ENCODE measurements at places on chromosomes 4 and X.

DNA sequence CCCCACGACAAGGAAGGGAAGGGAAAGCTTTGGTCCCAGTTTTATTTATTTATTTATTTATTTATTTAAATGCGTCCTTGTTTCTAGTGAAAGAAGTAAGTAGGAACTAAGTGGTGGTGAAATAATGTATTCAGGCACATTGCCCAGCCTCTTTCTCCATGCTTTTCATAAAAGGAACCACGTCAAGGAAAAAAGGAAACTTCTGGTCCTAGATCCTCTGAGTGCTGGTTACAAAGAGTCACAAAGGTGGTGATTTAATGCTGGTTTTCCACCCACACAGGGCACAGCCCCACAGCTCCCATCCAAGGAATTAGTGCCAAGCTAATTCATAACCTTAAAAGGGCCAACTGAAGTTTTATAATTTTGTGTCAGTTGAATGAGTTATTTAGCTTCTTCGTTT lies 206.6 kb upstream of the GYPA start:
- no peak for DNase-seq

GRCh38 chrX:70553516-70553915 lies 108.9 kb downstream of the DLG3 start:
- no peak for DNase-seq

- no peak for DNase-seq
Measured at GRCh38 chr4:91751961-91752360, 551.8 kb upstream of the GRID2 start.

- DNase-seq, result no peak
Measured at GRCh38 chrX:627510-627981, 3.0 kb upstream of the SHOX start.

DNA sequence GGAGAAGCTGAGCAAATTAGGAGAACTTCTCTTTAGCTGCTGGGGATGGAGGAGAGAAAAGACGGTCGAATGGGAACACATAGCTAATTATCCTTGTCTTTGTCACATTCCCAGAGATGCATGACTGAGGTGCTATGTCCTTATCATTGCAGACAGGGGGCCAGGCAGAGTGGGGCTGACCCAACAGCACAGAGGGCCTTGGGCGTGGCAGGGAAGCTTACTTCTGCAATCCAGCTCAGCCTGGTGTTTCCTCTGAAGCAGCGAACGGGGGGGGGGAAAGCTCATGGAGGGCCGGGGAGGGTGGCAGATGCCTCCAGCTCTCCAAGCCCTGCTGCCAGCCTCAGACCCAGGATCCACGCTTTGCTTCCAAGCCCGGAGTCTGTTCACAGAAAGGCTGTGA lies 50.8 kb upstream of the HOPX start:
- DNase-seq, result no peak

DNA sequence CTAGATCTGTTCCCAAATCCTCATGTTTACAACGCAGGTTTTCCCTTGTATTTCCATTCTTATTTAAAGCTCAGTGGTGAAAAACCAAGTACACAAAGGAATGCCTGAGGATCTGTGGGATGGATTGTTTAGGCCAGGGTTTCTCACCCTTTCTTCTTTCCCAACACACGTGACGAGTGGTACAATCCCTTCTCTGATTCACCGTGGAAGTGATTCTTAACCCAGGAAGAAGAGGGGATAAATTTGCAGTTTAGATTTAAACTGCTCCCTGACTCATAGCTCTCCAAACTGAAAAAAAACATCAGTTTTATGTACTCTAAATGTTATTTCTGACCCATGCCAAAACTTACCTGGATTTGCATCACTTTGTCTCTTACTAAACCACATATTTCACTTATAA lies 17.0 kb downstream of the PAQR3 start:
- no peak for DNase-seq

- DNase-seq, result no peak
Measured at GRCh38 chrX:97367125-97367524, 483.4 kb downstream of the RPA4 start.

DNA sequence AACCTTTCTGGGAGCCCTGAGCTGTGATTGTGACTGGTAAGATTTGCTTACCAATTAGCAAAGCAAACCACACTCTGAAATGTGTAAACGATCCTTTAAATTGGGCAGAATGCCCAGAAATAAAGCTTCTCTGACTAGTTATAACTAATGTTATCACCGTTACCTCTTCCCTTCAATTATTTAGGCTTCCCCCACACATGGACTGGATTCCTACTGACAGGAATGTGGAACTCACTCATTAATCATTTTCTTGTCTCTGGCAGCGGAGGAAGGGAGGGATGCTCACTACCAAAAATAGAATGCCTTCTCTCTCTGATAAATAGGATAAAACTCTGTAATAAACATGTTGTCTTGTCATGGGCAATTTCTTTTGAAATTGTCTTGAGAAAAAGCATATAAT lies 25.3 kb upstream of the NWD2 start:
- DNase-seq, result no peak

GRCh38 chrX:41184312-41184711 lies 99.1 kb downstream of the USP9X start:
- DNase-seq, result no peak

GRCh38 chr4:127140306-127140705 lies 492.5 kb upstream of the INTU start:
- DNase-seq, result no peak

DNA sequence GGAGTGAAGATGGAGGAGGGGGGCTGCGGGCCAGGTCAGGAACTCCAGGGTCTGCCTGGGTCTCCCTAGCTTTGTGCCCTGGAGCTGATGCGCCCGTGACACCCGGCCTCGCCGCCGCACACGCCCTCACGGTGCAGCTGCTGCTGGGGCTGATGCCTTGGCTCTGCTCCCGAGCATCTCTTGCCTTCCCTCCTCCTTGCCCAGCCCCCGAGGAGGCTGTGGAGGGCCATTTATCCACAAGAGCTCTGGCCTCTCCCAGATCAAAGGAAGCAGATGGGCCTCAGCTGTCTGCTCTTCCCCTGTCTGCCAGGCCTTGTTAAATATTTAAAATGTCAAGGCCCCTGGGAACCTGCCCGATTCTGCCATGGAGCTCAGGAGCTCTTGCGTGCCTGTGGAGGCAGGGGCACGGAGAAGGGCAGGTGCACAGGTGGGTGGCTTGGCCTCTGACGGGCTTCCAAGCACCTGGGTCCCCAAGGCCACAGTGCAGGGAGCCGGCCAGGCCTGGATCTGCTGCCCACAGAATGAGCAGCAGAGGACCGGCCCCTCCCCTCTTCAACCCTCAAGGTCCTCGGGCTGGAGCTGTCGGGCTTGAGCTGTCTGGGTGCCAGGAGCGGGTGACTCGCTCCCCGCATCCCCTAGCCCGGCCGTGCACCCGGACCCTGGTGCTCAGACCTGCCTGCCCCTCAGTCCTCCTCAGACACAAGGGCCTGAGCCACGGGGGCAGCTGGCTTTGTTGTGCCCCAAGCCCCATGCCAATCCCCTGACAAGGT lies 20.3 kb downstream of the ATP2B3 start:
- no peak for DNase-seq

DNA sequence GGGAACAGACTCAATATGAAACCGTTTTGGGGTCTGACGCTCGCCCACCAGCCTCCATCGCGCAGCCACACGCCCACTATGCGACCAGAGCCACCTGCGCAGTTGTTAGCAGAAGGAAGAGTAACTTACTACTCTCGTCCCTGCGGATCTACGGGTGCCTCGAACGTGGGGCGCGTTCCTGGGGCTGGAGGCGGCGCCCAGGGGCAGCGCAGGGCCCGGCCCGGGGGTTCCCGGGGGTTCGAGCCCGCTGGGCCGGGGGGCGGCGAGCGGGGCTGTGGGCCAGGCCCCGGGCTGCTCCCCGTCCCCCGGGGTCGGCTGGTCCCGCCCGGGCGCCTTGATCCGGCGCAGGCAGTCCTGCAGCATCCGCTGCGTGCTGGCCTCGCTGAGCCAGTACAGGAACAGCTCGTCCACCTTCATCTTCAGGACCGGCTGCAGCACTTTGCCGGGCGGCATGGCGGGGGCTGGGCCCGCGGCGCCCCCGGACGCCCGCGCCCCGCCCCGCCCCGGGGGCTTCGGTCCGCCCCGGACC lies 404 bp downstream of the PPP2R3B start:
- DNase-seq, result peak; percentile 11

DNA sequence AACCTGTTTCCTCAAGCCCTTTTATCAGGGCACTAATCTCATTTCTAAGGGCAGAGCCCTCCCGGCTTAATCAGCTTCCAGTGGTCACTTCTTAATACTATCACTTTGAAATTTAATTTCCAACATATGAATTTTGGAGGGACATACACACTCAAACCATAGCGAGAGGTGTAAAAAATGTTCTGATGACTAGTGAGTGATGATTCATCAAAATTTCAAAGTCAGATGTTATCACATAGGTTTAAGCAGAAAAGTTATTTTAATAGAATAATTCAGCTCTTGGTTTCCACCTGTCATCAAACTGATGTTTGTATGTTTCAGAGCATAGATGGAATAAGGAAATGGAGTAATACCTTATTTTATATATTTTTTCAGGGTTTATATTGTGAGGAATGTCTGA lies 161.9 kb downstream of the TLL1 start:
- DNase-seq, result no peak

DNA sequence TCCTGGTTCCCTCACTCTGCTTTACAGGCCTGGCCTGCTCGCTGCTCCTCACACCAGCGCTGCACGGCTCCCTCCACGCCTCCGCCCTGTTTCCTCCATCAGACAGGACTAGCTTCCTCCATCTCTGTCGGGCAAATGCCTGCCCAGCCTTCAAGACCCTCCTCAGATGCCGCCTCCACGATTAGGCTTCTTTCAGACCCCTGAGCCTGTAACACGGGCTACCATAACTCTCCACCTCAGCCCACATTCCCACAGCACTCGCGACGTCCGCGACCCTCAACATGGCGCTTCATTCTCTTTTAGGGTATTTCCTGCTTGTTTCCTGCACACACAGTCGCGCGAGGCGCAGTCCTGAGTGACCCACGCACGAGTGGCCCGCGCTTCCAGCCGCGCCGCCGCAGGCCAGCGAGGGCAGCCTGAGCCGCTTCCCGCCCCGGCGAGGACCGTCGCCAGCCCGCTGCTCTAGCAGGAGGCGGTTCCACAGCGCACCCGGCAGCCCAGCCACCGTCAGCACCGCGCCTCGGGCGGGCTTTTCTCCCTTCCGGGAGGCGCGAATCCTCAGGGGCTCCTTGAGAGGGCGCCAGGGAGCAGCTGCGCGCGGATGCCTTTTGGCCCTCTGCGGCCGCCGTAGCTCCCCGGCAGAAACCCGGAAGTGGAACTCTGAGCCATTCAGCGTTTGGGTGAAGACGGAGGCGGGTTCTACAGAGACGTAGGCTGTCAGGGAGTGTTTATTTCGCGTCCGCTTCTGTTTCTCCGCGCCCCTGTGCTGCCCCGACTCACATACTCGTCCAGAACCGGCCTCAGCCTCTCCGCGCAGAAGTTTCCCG lies at the start of gene FRG1:
Gene FRG1, plus strand, starts transcription at position 695 of the 827 bp plus-strand sequence. CDS start 138 bp downstream, outside the sequence.
- DNase-seq, result peak; percentile 78

DNA sequence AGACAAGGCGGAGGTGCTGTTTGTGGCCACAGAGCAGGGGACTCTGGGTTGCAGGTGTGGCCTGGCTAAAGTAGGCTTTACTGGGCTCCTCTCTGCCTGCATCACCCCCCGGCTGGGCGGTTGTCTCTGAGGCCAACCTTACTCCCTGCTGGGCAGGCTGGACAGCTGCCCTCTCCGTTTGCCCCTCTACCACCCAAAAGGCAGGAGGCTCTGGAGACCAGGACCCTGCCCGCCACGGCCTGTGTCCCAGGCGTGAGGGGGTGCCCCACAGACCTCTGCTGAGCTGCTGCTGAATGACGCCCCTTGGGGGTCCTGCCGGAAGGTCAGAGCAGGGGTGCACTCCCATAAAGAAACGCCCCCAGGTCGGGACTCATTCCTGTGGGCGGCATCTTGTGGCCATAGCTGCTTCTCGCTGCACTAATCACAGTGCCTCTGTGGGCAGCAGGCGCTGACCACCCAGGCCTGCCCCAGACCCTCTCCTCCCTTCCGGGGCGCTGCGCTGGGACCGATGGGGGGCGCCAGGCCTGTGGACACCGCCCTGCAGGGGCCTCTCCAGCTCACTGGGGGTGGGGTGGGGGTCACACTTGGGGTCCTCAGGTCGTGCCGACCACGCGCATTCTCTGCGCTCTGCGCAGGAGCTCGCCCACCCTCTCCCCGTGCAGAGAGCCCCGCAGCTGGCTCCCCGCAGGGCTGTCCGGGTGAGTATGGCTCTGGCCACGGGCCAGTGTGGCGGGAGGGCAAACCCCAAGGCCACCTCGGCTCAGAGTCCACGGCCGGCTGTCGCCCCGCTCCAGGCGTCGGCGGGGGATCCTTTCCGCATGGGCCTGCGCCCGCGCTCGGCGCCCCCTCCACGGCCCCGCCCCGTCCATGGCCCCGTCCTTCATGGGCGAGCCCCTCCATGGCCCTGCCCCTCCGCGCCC lies 920 bp downstream of the HTT-AS start:
- DNase-seq, result no peak

DNA sequence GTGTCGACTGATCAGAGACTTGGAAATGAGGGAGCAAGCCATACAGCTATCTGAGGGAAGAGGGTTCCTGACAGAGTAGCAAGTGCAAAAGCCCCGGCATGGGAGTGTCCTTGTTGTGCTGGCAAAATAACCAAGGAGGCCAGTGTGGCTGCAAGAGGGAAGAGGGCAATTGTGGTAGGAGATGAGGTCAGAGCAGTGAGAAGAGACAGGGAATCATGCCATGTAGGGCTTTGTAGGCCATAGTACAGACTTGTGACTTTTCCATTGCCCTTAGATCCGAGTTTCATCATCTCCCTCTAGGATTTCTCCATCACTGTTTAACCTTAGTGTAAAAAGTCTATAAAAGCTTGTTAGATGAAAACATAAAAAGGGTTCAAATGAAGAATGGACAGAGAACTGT lies 76.2 kb downstream of the DOCK11 start:
- DNase-seq, result no peak

- DNase-seq, result no peak
Measured at GRCh38 chr4:79695848-79696247, 287.8 kb upstream of the GK2 start.

DNA sequence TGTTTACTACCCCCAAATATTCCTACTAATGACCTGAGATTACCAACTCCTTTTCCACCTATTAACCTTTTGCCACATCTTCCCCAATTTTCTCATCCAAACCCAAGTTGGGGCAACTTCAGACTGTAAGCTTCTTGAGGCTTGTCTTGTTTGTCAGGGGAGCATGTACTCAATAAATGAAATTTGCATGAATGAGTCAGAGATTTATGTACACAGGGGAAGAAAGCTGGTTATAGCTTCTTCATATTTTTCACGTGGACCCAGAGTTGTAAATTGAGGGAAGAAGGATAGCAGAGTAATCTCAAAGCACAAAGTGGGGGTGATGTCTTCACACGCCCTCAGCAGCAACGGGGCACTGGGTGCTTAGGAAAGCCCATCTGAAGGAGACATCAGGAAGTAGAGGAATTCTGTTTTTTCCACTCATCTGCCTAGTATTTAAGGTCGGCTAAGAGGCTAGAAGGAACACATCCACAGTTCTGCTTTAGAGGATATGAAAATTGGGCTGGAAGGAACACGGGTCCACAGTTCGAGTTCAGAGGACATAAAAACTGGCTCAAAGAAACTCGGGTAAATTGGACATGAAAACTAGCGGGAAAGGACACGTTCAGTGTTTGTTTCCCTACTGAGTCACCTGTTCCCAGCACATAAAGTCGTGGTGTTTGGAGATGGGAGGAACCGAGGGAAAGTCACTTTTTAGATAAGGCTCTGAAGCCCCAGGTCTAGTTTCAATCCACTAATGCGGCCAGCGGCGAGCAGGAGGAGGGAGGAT lies 696 bp upstream of the CA5B start:
- DNase-seq, result no peak
